Gastrocnemius medialis (tissue), 4 donors: ENCODE measurements at places on chromosomes 7 and 10.

DNA sequence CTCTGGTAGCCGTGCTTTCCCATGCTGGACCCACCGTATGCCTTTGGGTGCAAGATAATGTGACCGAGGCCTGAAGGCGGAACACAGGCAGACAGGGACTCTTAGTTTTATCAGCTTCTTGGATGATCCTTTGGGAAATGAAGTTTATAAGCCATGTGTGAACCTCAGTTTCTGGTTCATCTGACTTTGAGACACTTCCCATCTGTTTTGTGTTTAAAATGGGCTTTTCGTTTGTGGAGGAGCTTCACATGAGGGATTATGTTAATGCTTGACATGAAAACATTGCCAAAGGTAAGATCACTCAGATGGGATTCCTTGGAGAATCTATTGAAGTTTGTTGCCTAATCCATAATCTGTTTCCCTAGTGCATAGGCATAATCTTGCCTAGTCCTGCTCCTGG is 249.8 kb upstream of the LYZL1 start:
- no peaks in the 10 kb centered on the region for H3K4me1 ChIP-seq
- H3K36me3 ChIP-seq: no peaks in the 10 kb centered on the region
- no peak overlapping the region for H3K27ac ChIP-seq
- H3K4me3 ChIP-seq: no peak overlapping the region

- H3K4me1 ChIP-seq: peaks cover 46% of the 10 kb centered on the region
- H3K27ac ChIP-seq: peak overlapping the region; percentile 62
- H3K4me3 ChIP-seq: no peak overlapping the region
Observed at GRCh38 chr10:110759523-110759922, 112.2 kb upstream of the PDCD4 start.

GRCh38 chr10:56181607-56182006 is 179.5 kb downstream of the ZWINT start:
- H3K27me3 ChIP-seq: no peaks in the 10 kb centered on the region
- H3K36me3 ChIP-seq: no peaks in the 10 kb centered on the region
- no peaks in the 10 kb centered on the region for H3K4me1 ChIP-seq
- no peak for DNase-seq

DNA sequence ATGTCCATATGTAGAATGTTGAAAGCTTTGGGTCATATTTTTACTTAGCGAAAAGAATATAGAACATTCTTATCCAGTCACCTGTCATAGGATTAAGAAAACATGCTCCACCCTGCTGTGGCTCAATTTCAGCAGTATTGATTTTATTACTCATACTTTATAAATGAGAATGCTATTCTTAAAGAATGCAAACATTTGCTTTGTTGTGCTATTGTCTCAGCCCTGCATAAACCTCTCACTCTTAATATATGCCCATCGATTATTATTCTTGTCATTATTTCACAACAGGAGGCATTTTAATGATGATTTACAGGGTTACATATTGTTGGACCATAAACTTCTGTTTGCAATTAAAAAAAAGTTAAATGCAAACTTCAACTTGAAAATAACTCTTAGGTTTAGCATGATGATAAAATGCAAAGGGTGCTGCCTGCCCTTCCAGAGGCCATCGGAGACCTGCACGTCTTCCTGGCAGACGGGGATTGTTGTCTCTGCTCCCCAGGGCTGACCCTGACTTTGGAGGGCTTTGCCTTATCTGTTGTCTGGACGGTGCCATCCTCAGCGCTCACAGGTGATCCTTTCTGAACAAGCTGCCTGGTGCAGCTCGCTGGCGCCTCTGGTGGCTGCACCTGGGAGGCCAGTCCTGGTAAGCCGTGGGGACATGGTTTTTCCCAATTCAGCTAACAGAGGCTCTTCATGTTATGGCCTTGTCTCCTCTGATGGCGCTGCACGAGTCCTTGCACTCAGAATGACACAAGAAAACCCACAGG is 50.0 kb upstream of the SHH start:
- no peak overlapping the region for H3K27ac ChIP-seq
- no peaks in the 10 kb centered on the region for H3K27me3 ChIP-seq
- DNase-seq: no peak

DNA sequence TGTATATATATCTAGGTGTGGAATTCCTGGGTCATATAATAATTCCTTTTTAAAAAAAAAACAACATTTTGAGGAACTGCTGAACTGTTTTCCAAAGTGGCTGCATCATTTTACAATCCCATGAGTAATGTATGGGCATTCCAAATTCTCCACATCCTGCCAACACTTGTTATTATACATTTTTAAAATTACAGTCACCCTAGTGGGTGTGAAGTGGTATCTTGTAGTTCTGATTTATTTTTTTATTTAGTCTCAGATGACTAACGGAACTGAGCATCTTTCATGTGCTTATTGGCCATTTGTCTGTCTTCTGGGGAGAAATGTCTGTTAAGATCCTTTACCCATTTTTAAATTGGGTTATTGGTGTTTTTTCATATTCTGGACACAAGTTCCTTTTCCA is 12.0 kb upstream of the KLHL7 start:
- DNase-seq: no peak
- no peak overlapping the region for H3K27ac ChIP-seq
- H3K27me3 ChIP-seq: no peaks in the 10 kb centered on the region
- no peaks in the 10 kb centered on the region for H3K4me1 ChIP-seq
- H3K4me3 ChIP-seq: no peak overlapping the region
- H3K36me3 ChIP-seq: no peaks in the 10 kb centered on the region

GRCh38 chr10:106107706-106108105 is 1056.8 kb downstream of the SORCS1 start:
- H3K4me1 ChIP-seq: no peaks in the 10 kb centered on the region
- H3K4me3 ChIP-seq: no peak overlapping the region
- H3K27me3 ChIP-seq: no peaks in the 10 kb centered on the region
- no peak overlapping the region for H3K27ac ChIP-seq
- no peak for DNase-seq

DNA sequence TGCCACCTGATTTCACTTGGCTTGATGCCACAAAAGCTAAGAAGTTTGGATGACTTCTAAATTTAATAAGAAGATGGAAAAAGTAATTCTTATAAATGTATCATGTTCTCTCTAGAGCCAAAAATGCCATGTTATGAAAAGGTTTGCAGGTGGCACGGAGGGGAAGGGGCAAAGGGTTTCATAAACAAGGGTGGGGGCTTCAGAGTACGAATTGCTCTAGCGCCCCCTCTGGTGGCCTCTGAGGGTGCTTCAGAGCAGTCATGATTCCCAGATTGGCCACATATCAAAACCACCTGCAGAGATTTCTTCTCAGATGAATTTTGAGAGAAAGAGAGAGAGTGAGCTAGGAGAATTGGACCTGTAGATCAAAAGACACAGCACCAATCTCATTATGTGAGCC is 208.6 kb upstream of the YAE1 start:
- H3K4me3 ChIP-seq: no peak overlapping the region
- no peaks in the 10 kb centered on the region for H3K36me3 ChIP-seq
- no peaks in the 10 kb centered on the region for H3K4me1 ChIP-seq
- H3K27me3 ChIP-seq: no peaks in the 10 kb centered on the region

- no peaks in the 10 kb centered on the region for H3K27me3 ChIP-seq
- H3K27ac ChIP-seq: no peak overlapping the region
- peaks cover 55% of the 10 kb centered on the region for H3K36me3 ChIP-seq
- no peaks in the 10 kb centered on the region for H3K4me1 ChIP-seq
- H3K4me3 ChIP-seq: no peak overlapping the region
Observed at GRCh38 chr10:12243864-12244620, 48.1 kb downstream of the CDC123 start.
